ENCODE measurements at places on chromosomes 5 and 9.

DNA sequence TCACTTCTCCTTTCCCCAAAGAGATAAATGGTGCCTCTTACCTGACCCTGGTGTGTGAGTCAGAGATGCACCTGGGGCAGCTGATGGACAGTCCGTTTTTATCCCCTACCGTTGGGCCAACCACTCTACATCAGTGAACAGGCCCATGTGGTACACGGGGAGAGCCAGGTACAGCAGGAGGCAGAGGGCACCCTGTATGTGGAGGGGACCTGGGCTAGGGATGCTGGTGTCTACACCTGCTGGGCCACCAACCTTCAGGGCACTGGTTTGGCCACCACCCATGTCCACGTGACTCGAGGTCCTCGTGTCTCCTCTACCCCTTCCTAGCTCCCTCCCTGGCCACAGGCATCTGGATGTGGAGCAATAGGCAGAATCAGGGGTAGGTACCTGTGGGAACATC is 22.7 kb upstream of the ANXA6 start:
- no peak for DNase-seq

DNA sequence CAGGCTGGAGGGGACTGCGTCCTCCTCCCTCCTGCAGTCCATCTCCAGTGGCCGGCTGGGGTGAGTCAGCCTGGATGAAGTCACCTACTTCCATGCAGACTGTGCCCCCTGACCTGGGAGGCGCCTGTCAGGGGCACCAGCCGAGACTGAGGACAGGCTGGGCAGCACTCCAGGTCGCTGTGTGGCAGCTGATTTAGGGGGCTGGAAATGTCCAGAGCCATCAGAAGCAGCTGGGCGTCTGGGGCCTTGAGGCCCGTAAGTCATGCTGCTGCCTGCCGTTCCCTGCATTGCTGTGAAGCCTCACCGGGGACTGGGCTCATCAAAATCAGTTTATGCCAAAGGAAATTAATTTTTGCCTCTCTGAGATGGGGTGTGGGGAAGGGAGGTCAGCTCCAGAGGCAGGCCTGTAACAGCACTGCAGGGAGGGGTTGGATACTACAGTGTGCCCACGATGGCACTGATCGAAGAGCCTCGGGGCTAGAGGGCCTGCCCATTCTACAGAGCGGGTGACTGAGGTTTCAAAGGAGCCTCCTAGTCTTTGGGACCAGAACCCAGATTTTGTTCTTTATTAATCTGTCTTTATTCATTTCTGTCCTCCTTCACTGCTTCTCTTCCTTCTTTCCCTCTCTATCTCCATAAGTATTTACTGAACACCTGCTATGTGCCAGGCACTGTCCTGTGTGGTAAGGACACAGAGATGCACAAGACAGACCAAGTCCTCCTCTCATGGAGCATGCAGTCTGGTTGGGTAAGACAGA is 70.4 kb upstream of the PSD2 start:
- no peak for DNase-seq

GRCh38 chr5:59204114-59204897 is 621.4 kb downstream of the RAB3C start:
- no peak for DNase-seq

DNA sequence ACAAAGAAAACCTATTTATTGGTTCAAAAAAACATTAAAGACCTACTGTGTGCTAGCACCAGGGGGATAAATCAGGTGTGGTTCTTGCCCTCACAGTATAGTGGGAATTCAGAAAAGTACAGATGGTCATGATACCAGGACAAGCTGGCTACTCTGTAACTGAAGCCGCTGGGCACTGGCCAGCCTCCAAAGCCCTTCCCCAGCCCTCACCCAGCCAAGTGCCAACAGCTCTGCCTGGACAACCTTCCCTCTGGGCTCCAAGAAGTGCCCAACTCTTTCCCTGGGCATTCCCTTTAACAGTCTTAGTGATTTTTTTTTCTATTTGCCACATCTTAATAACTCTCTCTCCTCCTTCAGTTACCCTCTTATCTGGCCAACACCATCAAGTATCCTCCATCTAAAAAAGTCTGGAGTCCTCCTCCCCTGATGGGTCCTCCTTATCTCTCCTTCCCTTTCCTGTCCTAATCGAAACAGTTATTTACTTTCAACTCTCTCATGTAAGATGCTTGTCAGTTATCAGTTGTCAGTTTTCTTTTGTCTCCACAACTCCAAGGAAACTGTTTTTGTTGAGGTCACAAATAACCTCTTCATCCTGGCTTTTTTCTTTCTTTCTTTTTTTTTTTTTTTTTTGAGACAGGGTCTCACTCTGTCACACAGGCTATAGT is 13.3 kb upstream of the SEPTIN8 start:
- DNase-seq, result no peak

GRCh38 chr9:110809038-110809595 is 140.5 kb downstream of the MUSK start:
- no peak for DNase-seq

DNA sequence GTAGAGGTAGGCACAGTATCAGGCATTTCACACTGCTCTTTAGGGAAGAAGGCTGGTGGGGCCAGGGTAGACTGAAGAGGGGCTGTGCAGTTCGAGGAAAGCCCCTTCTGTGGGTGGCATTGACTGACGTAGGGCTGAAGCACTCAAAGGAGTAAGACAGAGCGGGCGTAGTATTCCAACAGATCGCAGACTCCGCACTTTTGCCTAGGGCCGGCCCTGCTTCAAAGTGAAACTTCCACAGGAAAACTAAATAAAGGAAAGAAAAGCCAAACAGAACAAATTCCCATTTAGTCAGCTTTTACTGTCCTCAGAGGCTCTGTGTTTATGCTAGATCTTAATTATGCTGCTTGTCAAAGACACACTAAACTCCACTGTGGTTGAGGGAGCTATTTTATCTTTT is 493.0 kb upstream of the WWC1 start:
- DNase-seq, result no peak

- no peak for DNase-seq
Measured at GRCh38 chr9:130898552-130898852, 1.9 kb upstream of the QRFP start.

DNA sequence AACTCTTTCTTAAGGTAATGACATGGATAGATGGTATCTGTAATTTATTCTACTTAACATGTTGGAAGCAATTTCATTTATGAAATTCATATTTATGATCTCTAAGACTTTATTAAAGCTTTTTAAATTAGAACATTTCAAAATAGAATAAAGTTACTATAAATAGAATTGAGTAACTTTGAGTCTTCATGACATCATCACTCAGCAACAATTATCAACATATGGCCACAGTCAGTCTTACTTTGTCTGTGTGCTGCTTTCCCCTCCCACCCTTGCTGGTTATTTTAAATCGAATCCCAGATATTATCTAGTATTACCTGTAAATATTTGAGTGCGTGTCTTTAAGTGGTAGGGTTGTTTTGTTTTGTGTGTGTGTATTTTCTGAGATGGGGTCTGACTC is 65.2 kb downstream of the IPO11 start:
- no peak for DNase-seq

DNA sequence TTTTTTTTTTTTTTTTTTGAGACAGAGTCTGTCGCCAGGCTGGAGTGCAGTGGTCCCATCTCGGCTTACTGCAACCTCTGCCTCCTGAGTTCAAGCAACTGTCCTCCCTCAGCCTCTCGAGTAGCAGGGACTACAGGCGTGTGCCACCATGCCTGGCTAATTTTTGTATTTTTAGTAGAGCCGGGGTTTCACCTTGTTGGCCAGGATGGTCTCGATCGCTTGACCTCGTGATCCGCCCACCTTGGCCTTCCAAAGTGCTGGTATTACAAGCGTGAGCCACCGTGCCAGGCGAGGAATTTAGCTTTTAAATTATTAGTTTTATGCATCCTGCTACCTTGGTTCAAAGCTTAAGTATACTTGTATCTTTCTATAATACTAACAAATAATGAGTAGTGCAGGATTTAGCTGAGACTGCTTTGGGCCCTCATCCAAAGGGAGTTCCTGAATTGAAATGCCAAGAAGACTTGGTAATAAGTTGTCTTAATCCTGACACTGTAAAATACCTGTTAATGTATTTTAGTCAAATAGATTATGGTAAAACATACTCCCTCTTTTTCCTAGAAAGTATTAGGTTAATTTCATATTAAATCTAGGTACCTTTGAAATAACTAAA is 5.0 kb downstream of the CDC42SE2 start:
- DNase-seq, result no peak

DNA sequence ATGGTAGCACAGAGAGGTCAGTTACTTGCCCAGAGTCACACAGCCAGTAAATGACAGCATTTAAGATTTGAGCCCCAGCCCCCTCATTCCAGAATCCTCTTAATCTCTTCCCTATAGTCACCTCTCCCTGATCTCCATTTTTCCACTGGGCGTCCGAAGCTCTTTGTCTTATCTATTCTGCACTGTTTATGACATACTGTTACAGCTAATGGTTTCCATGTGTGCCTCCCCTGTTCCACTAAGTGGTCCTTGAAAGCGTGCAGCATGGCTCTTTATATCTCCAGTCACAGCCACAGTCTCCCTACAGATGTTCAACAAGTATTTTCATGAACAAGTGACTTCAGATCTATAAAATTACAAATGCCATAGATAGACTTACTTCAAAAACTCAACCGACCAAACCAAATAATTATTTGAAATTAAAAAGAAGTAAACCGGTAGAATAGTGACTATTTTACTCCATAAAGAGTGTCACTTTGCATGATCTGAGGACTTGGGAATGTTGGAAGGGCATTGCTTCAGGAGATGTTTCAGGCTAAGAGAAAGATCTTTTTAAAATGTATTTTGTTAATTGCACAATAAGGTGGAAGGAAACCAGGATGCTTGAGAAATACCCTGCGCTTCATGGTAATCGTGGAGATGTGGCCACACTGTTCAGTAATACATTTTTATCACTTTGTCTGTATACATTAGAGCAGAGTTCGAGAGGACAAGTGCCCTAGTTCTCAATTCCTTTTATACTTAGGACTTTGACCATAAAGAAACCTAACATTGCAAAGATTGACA is 237.2 kb downstream of the FBXL7 start:
- no peak for DNase-seq

- no peak for DNase-seq
Measured at GRCh38 chr5:8683496-8683895, 814.5 kb downstream of the MTRR start.

DNA sequence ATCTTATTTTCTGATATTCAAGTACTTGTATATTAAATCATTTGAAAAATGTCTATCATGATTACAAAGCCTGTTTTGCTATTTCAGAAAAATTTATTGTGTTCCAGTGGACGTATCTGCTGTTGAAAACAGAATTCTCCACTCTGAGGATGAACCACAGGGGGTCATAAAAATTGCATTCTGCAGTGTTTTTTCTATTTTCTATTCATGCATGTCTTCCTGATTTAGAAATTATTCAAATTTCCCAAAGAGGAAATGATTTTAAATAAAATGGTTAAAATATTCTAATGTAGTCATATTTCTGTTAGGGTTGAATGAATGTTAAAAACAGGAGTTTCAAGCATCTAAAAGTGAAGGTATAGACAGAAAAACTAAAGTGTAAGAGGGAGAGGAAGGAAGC is 111.5 kb upstream of the ANKRD55 start:
- no peak for DNase-seq

DNA sequence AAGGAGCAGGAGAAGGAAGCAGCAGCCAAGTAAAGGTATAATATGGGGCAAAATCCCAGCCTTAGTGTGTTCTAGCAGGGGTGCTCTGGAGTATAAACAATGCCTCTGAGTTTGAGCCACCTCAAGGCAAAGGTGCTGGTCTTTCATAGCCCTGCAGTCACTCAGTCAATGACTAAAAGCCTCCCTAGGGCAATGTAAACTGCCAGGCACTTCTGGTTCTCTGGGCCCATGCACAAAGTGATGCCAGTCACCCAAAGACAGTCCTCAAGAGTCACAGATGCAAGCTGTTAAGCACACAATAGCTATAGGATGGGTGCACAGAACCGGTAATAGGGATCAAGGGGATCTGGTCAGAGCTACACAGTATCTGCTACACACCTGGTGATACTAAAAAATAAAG is 12.6 kb downstream of the ZBTB5 start:
- DNase-seq, result no peak

- DNase-seq, result no peak
Measured at GRCh38 chr9:33300546-33300945, 10.2 kb downstream of the NFX1 start.

DNA sequence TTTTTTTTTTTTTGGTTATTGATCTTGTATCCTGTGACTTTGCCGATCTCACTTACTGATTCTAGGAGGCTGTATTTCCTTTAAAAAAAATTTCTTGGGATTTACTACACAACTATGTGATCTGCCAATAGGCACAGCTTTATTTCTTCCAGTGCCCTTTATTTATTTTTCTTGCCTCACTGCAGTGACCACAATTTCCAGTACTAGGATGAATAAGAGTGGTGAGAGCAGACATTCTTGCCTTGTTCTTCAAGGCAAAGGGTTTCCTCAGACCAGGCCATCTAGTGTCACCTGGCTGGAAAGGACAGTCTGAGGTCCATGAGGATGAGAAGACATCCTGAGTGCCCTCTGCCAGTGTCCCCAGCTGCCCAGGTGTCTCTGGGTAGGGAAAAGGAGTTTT is 265.4 kb downstream of the SPOCK1 start:
- no peak for DNase-seq

GRCh38 chr5:73121119-73121463 is 716 bp downstream of the TMEM171 start:
- DNase-seq, result no peak

- no peak for DNase-seq
Measured at GRCh38 chr5:584216-584615, 27.9 kb upstream of the CEP72 start.

GRCh38 chr5:44565902-44566301 is 176.7 kb upstream of the FGF10 start:
- no peak for DNase-seq

- peak; percentile 59 for DNase-seq
Measured at GRCh38 chr5:159310511-159310910, 19.8 kb downstream of the IL12B start.

- no peak for DNase-seq
Measured at GRCh38 chr9:116099821-116100220, 53.8 kb upstream of the PAPPA start.

DNA sequence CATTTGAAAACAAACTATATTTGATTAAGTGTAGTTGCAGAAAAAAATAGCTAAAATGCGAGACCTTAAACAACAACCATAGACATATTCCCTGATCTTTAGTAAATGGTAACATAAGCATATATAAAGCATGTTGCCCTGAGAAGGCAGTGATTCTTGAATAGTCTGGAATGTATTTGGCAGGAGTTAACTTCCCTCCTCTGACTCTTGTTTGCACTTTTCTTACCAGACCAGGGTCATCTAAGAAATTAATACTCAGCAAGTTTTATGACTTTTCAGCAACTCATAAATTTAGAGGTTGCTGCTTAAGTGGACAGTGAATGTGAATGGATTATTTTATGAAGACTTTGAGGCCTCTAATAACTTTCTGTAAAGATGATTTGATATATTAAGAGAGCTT is 55.3 kb upstream of the NUDT12 start:
- DNase-seq, result no peak

DNA sequence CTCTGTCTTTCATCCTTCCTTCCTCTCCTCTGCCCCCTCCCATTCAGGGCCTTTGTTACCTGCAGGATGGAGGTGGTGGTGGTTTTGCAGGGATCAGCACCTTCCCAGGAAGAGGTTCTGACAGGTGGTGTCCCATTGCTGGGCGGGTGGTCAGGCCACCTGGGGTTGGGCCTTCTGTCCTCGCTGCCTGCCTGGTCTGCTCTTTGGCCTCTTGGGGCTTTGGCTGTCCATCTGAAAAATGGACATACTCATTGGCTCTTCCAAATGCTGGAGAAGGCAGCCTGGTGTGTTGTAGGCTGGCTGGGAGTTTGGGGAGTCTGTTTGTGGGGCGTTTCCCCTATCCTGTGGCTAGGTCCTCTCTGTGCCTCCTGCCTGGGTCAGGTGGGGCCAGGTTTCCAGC is 4.3 kb downstream of the RXRA start:
- no peak for DNase-seq
